ENCODE measurements at places on chromosomes 3 and 15.
A peak's percentile ranks its signal among the peaks of the same experiment; 100 is the strongest.

- DNase-seq: no peak
Measured at GRCh38 chr3:73786321-73786807, 161.6 kb upstream of the PDZRN3 start.

- DNase-seq: no peak
Measured at GRCh38 chr3:4494895-4495264, 1.7 kb downstream of the ITPR1 start.

GRCh38 chr3:105676621-105677300 is 192.1 kb downstream of the CBLB start:
- peak; percentile 61 for DNase-seq

DNA sequence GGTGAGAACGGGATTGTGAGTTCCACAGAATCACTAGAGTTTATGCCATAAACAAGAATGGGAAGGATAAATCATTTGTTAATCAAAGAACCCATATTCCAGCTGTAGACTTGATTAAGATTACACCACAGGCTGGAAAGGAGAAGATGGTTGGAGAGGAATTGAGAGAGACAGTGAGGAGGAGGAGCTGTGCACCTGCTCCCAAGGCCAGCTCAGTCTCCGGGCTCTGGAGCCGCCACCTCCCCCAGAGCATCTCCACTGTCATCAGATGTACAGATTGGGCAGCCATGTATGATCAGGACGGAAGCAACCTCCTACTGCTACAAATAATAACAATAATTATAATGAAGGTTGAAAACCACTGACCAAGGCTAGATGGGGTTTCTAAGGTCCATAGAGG is 170.0 kb downstream of the MINAR1 start:
- no peak for DNase-seq

- no peak for DNase-seq
Measured at GRCh38 chr15:74201710-74202420, 722 bp downstream of the STRA6 start.

DNA sequence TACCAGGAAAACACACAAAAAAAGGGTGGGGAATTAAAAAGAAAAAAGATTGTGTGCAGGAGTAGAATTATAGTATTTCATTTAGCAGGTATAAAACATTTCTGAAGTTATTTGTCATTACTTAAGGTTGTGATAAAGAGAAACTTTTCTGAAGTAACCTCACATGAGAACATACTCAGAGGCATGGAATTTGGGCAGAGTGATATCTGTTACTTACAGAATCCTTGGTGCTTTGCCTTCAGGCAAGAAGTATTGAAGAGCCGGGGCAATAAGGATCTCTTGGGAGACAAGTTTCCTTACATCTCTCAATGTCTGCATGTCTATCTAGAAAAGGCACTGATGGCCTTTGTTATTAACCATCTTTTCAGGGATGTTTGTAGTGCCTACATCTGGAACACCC is 179.7 kb upstream of the ROBO1 start:
- DNase-seq: no peak
